Stimulated activated CD8-positive, alpha-beta memory T cell treated with anti-CD3 and anti-CD28 coated beads, Interleukin-15, amount 100 ng/mL, for 1 hour (primary cell): ENCODE measurements at places on chromosomes 16 and 17.

DNA sequence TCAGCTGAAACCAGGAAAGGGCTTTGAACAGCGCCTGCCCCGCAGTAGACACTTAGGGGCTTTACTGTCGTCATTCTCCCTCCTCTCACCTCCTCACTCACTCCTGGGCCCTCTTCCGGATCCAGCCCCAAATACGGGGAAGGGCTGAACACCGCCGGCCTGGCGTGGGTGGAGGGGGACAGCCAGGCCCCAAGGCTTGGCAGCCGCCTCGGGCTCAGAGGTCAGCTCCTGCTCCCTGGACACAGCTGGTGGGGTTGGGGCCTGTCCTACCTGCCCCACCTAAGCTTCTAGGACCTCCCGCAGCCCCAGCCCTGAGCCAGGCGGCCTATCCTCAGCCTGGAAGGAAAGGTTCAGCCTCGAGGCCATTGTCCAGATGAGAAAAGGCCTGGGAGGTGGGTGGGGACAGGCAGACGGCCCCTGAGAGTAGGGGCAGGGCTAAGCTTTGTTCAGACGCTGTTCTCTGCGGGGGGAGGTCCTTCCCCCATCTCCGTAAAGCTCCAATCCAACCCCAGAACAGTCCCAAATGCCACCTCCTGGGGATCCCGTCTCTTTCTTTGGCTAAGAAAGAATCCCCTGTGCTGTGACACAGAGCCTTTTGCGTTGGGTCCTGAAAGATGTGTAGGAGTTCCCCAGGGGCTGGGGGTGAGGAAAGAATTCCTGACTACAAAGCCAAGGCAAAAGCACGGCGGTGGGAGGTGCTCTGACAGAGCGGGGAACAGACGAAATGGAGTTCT lies 881 bp upstream of the LLGL1 start:
- no peak for DNase-seq

GRCh38 chr16:85945424-85945751 lies 46.4 kb downstream of the IRF8 start:
- no peak for DNase-seq

- DNase-seq: no peak
These were observed 27.7 kb downstream of the NME3 start for GRCh38 chr16:1743376-1744337.

DNA sequence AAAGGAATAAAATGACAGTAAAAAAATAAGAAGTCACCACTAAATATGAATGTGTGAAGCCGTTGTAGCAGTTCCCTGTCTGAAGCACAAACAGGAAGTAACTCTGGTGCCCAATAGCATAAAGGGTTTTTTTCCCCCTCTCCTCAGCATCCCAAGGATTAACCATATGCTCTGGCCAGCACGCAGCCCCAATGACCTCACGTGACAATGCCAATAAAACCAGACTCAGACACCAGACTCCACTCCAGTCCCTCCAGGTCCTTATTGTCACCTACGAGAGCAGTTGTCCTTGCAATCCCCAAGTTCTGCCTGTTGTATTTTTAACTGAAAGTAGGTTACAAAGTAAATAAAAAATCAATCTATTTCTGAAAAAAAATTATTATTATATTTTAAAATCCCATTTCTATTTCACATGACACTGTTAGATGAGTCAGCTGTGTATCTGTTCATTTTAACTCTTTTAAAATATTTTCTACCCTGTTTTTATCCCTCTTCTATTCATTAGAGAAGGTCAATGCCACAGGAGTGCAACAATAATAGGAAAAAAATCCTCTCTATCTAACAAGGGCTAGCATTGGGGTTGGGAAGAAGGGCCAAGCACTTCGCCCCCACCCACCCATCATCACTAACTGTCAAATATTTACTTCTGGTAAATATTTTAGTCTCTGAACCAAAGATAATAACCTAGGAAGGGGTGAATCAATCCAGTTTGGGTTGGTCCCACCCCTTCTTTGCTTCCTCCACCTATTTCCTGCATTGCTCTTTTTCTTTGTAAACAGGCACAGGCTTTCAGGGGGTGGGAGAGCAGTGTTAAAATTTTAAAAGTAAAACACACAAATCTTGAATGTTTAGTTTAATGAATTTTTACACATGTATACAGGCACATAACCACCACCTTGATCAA lies 6.6 kb downstream of the PRAC1 start:
- no peak for DNase-seq

GRCh38 chr16:68227850-68228553 lies 7.9 kb downstream of the ESRP2 start:
- DNase-seq: no peak

- DNase-seq: peak; percentile 10
These were observed at the start of gene MEIOB for GRCh38 chr16:1871974-1872635. MEIOB (minus strand) TSS chr16:1872164; CDS start chr16:1868175, 3,989 bp downstream.

DNA sequence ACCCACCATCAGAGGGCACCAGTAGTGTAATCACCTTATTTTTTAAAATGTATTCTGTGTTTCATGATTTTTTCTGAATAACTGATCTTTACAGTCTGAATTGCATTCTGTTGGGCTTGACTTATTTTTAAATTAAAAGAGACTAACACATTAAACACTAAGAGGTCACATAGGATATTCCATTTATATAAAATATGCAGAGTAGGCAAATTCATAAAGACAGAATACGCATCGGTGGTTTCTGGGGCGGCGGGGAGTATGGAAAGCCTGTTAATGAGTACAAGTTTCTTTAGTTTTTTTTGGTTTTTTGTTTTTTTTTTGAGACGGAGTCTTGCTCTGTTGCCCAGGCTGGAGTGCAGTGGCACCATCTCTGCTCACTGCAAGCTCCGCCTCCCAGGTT lies 366.3 kb downstream of the WWOX start:
- no peak for DNase-seq

DNA sequence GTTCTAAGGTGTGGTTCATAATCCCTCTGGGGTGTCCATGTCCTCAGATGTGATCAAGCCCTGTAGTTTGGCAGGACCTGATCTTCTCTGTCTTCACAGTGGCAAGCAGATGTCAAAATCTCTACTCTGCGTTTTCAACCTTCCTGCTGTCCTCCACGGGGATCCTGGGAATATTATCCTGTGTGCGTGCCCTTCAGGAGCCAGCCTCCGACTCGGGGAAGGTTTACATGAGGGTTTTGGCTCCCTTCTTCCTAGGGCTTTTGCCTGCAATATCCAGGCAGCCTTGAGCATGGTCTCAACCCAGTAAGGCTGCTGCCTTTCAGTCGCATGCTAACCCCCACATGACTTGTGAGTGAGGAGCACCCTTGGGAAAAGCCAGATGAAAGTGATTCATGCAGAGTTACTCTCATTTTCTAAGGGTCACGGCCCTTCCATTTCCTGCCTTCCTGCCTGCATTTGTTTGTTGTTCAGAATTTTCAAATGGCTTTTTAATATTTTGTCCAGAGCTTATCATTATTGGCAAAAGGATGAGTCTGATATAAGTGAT lies 202.2 kb upstream of the CHMP6 start:
- no peak for DNase-seq

- no peak for DNase-seq
These were observed 232.8 kb downstream of the BCAS3 start for GRCh38 chr17:60910415-60910814.

DNA sequence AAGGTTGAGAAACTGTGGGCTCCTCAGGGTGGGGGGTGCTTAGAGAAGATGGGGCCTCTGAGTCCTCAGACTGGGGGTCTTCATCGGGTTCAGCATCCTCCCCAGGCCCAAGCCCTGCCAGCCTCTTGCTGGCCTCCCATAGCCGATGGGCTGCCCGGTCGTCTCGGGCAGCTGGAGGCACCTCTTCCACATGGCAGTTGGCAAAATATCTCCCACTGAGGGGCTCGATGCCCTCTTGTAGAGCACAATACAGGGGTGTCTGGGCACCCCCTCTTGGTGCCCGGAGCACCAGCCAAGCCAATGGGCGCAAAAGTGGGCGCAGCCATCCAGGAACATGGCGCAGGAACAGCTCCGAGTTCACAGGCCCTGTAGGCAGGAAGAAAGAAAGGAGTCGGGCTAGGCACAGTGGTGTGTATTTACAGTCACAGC lies 1.0 kb upstream of the FLOT2 start:
- DNase-seq: no peak

- no peak for DNase-seq
These were observed 95.8 kb upstream of the MPHOSPH6 start for GRCh38 chr16:82265809-82266208.

GRCh38 chr17:20986767-20987510 lies 55.9 kb downstream of the USP22 start:
- no peak for DNase-seq

DNA sequence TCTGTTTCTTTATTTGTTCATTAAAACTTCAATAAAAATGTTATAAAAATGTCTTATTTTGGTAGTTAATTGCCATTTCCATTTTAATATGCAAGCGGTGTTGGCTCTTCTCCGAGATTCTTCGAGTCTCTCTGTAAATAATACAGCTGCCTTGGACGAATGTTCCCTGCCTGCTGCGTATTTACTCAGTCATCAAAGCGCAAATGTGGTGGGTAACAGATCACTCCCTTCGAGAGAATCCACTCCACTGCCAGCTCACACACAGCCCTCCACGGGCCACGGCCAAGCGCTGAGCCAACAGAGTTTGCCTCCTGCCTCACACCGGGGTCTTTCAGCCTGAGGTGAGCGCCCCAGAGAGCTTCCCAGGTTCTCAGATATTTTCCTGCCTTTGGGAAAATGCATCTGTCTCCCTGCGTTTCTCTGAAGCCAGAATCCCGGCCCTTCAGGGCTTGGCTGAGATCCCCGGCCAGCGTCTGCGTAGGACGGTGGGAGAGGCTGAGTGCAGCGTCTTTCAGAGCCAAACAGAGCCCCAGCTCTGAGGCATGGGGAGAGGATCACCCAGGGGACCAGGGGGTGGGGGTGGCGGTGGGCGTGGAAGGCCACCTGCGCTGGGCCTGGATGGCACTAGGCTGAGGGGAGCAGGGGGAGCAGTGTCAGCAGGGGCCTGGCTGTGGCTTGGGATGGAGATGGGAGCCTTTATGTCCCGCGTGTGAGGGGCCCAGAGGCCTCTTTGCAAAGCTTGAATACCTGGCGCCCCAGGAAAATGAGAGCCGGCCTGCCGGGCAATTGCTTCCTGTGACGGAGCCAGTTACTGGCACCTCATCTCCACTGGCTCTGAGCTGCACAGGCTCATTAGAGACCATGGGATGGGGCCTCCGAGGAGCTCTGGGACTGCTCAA lies 248.7 kb downstream of the RBFOX3 start:
- DNase-seq: no peak

- DNase-seq: no peak
These were observed 2.1 kb downstream of the DHRS11 start for GRCh38 chr17:36593656-36594316.

DNA sequence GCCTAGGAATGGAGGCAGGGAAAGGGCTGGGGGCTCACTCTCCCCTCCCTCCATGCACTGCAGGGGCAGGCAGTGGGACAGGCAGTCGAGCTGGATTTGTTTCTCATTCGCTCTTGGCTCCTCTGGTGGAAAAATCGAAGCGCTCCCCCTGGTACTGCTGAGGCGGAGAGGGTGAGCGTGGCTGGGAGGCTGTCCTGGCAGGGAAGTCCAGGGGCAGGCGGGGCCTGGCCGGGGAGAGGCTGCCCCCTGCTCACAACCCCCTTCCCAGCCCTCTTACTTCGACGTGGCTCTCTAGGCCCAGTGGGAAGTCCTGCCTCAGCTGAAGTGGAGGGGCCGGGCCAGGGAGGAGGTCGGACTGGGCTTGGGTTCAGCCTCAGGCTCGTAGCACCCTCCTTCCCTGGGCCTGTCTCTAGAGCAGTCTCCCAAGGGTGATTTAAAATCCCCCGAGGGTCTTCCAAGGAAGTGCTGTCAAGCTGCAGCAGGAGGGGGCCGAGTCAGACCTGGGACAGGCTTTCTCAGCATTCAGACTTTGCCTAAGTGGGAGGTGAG lies 16.5 kb upstream of the TMEM92 start:
- DNase-seq: no peak

GRCh38 chr16:72815348-72816318 lies 232.3 kb downstream of the ZFHX3 start:
- DNase-seq: no peak

GRCh38 chr17:83177611-83178532 lies 98.5 kb downstream of the METRNL start:
- no peak for DNase-seq

- no peak for DNase-seq
These were observed 9.6 kb downstream of the AP2B1 start for GRCh38 chr17:35596530-35597233.

DNA sequence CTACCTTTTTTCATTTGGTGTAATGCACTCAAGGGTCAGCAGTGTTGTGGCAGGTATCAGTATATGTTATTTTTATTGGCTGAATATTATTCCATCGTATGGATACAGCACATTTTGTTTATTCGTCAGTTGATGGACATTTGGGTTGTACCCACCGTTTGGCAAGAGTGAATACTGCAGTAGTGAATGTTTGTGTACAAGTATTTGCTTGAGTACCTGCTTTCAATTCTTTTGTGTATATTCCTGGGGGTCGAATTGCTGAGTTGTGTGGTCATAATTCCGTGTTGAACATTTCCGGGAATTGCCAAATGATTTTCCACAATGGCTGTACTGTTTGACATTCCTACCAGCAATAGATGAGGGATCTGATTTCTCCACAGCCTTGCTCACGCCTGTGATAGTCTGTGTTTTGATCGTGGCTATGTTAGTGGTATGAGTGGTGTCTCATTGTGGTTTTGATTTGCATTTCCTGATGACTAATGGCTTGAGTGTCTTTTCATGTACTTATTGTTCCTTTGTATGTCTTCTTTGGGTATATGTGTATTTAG lies 108.4 kb downstream of the OR1D5 start:
- DNase-seq: no peak

DNA sequence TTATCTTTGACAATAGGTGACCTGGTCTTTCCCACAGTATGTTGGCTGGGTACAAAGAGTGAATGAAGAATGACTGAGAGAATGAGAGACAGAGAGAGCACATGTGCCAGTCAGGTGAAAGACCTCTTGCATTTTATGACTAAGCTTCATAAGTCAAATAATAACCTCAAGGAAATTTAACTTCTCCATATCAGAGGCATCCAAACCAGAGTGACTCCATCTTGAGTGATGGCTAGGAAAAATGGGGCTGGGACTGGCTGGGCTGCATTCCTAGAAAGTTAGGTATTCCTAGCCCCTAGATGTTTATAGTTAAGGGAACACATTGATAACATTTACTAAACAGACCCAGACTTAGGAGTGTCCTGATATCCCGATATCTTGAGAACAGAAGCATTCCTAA lies 3.9 kb upstream of the RBL2 start:
- no peak for DNase-seq

DNA sequence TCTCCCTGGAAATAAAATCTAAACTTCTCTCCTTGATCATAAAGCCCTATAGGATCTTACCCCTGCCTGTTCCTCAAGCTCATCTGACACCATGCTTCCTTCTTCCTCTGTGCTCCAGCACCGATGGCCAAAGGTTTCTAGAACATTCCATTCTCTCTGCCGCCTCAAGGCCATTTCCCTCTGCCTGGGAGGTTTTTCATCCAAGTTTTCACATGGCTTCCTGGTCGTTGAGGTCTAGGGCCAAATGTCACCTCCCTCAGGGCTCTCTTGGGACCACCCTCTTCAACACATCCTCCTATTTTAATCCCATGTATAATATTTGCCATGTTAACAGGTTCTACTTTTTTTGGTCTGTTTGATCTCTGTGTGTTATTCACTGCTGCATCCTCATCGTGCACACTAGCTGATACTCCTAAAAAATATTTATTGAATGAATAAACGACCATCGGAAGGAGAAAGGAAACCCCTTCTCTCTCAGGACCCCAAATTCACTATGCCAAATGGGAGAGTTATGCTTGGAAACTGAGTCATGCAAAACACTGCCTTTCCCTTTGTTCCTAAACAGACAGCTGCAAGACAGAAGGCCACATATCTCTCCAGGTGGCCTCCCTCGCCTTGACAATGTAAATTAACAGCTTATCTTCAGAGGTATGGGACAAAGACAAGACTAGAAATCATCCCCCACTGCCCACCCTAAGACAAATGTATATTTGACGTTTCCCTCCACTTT lies 78.5 kb downstream of the XYLT1 start:
- no peak for DNase-seq

- no peak for DNase-seq
These were observed 213.4 kb upstream of the GSE1 start for GRCh38 chr16:85399583-85400284.
